Heart right ventricle (tissue), 16 donors: ENCODE measurements at places on chromosomes 6 and 20.

DNA sequence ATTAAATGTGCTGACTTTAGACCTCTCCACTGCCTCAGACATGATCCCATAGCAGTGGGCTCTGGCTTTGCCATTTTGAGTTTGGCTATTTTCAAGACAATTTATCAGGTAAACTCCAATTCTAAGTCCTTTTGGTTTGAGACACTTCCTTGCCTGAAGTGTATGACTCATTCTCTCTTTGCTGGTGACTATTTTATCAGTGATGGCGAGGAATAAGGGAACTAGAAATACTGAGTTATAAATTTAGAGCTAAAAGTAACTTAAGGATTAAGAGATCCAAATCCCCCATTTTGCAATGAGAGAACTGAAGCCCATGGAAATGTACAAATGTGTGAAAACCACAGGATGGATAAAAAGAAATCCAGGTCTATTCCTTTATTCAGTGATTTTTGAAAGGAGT is 30.9 kb upstream of the CD83 start:
- H3K4me1 ChIP-seq: no peaks in the 10 kb centered on the region
- H3K27ac ChIP-seq: no peak overlapping the region
- no peaks in the 10 kb centered on the region for H3K27me3 ChIP-seq
- no peaks in the 10 kb centered on the region for H3K36me3 ChIP-seq
- DNase-seq: no peak
- H3K4me3 ChIP-seq: no peak overlapping the region

DNA sequence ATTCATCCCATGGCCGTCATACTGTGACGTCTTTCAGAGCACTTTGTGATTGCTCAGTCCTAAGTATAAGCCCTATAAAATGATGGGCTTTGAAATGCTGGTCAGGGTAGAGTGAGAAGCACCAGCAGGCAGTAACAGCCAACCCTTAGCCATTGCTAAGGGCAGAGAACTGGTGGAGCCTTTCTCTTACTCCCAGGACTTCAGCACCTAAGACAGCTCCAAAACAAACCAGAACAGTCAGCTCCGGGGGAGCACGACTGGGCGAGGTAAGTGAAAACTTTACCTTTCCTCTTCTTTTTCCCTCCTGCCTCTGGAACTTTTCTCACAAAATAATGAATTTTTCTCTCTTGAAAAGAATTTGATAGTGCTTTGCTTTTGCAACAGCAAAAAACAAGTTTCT is at the start of gene VIP:
Gene VIP (plus strand): TSS at position 104 of the 400 bp plus-strand sequence. CDS start 1,381 bp downstream, outside the sequence.
- no peaks in the 10 kb centered on the region for H3K4me1 ChIP-seq
- H3K27me3 ChIP-seq: no peaks in the 10 kb centered on the region
- DNase-seq: no peak
- H3K4me3 ChIP-seq: no peak within 1 kb of the TSS
- H3K36me3 ChIP-seq: no peaks in the 10 kb centered on the region

DNA sequence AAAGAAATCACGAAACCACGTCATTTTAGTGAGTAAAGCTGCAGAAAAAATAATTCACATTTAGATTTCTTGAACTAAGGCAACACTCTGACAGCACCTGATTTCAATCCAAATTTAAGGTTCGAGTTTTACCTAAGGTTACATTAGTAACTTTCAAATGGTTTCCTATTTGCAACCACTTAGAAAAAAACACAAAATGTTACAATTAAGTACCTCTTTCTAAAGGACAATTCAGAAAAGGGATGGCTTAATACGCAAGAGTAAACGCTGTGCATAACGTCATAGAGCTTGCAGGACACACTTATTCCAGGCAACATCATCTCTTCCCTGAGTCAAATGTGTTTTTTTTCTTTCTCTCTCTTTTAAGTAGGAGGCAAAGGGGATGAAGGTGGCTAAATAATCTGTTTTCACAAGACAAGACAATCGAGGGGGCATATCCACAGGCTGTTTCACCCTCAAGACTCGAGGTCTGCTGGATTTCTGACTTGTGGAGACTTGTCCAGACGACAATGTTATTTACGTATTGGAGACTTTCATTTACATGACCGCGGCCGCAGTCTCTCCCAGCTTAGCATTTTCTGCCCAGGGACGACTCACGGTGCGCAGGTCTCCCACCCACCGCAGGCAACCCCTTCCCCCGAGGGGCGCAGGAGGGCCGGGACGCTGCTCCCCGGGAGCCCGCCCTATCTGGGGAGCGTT is 86.0 kb downstream of the SESN1 start:
- H3K27me3 ChIP-seq: no peaks in the 10 kb centered on the region
- peaks cover 50% of the 10 kb centered on the region for H3K4me1 ChIP-seq
- H3K27ac ChIP-seq: peak overlapping the region; percentile 96
- peak overlapping the region; percentile 67 for H3K4me3 ChIP-seq

- H3K27ac ChIP-seq: no peak overlapping the region
- H3K27me3 ChIP-seq: peaks cover 25% of the 10 kb centered on the region
- H3K36me3 ChIP-seq: no peaks in the 10 kb centered on the region
- no peaks in the 10 kb centered on the region for H3K4me1 ChIP-seq
- no peak for DNase-seq
These were observed 7.2 kb downstream of the THBS2 start for GRCh38 chr6:169246445-169246844.

GRCh38 chr20:35731862-35732643 is 10.0 kb downstream of the RBM39 start:
- no peak overlapping the region for H3K27ac ChIP-seq
- H3K36me3 ChIP-seq: no peaks in the 10 kb centered on the region
- H3K4me1 ChIP-seq: peaks cover 3% of the 10 kb centered on the region
- no peak overlapping the region for H3K4me3 ChIP-seq

DNA sequence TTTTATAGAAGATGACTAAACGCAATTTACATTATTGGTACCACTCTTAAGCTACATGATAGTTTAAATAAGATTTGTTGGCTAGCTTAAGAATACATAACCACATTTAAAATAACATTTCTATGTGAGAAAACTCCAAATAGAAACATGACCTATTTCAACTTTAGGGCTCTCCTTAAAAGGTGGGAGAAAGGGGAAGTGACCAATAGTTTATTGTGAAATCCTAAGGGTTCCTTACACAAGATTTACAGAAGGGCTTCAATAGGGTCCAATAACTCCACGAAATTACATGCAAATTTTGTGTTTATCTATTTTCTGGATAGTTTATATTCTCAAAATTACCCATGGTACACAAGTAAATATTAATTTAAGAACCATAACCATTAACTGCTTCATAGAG is 91.6 kb upstream of the DST start:
- H3K27me3 ChIP-seq: no peaks in the 10 kb centered on the region
- H3K4me3 ChIP-seq: no peak overlapping the region
- no peak for DNase-seq
- H3K27ac ChIP-seq: no peak overlapping the region
- H3K36me3 ChIP-seq: no peaks in the 10 kb centered on the region

- H3K27me3 ChIP-seq: no peaks in the 10 kb centered on the region
- peaks cover under 1% of the 10 kb centered on the region for H3K4me1 ChIP-seq
- H3K27ac ChIP-seq: no peak overlapping the region
- no peak overlapping the region for H3K4me3 ChIP-seq
- no peak for DNase-seq
- no peaks in the 10 kb centered on the region for H3K36me3 ChIP-seq
These were observed 42.3 kb downstream of the MYLK4 start for GRCh38 chr6:2708456-2708855.

GRCh38 chr6:147438758-147439528 is 69.5 kb upstream of the SAMD5 start:
- H3K36me3 ChIP-seq: no peaks in the 10 kb centered on the region
- H3K4me1 ChIP-seq: no peaks in the 10 kb centered on the region
- H3K27ac ChIP-seq: no peak overlapping the region
- H3K27me3 ChIP-seq: no peaks in the 10 kb centered on the region
- no peak overlapping the region for H3K4me3 ChIP-seq

GRCh38 chr6:112279031-112279935 is 24.9 kb upstream of the LAMA4 start:
- peaks cover 45% of the 10 kb centered on the region for H3K4me1 ChIP-seq
- H3K4me3 ChIP-seq: no peak overlapping the region

DNA sequence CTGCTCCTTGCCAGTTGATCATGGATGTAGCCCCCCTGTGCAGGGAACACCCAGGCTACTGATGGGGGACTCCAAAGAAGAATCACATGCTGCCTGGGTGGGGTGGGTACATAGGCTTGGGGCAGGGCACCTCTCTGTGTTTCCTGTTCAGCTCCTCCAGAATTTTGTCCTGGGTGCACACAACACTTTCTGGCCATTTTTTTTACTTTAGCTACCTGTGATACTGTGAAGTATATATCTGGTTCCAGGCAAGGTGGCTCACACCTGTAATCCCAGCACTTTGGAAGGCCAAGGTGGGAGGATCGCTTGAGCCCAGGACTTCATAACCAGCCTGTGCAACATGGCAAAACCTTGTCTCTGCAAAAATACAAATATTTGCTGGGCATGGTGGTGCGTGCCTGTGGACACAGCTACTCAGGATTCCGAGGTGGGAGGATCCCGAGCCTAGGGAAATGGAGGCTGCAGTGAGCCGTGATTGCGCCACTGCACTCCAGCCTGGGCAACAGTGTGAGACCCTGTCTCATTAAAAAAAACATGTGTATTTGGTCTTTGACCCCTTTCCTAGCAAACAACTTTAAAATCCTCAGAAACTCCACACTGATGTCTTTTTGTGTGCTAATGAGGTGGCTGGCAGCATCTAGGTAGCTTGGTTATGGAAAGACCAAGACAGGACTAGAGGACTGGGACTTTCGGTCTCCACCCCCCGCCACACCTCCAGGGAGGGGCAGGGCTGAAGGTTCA is 14.1 kb downstream of the SLC4A11 start:
- H3K4me1 ChIP-seq: no peaks in the 10 kb centered on the region
- no peak overlapping the region for H3K27ac ChIP-seq
- peaks cover 37% of the 10 kb centered on the region for H3K36me3 ChIP-seq
- DNase-seq: no peak

GRCh38 chr6:131060311-131060710 is 2.7 kb downstream of the EPB41L2 start:
- H3K27ac ChIP-seq: peak overlapping the region; percentile 94
- H3K36me3 ChIP-seq: peaks cover 11% of the 10 kb centered on the region
- no peak for DNase-seq
- H3K4me3 ChIP-seq: no peak overlapping the region
- no peaks in the 10 kb centered on the region for H3K27me3 ChIP-seq
- H3K4me1 ChIP-seq: peaks cover 19% of the 10 kb centered on the region

DNA sequence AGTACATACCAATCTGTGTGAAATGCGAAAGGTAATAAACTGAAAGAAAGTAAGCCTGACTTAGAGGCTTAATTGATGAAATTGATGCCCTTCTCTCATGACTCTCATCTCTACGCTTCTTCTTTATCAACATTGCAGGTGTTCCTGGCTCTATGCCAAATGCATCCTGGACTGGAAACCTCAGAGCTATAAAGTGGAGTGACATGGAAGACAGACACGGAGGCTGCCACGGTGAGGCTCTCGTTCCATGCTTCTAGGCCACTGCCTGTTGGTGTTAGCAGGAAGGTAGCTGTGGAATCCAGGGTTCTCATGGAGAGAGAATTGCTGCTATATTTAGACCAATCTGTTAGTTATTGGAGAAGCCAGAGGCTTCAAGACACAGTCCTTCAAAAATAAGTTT is 73.2 kb downstream of the C6orf52 start:
- peak overlapping the region; percentile 50 for H3K27ac ChIP-seq
- peaks cover 12% of the 10 kb centered on the region for H3K4me1 ChIP-seq
- DNase-seq: no peak
- H3K27me3 ChIP-seq: no peaks in the 10 kb centered on the region

GRCh38 chr6:110139052-110139451 is 40.4 kb downstream of the WASF1 start:
- H3K4me1 ChIP-seq: no peaks in the 10 kb centered on the region
- no peak overlapping the region for H3K27ac ChIP-seq
- no peak overlapping the region for H3K4me3 ChIP-seq
- no peaks in the 10 kb centered on the region for H3K27me3 ChIP-seq
- no peak for DNase-seq

DNA sequence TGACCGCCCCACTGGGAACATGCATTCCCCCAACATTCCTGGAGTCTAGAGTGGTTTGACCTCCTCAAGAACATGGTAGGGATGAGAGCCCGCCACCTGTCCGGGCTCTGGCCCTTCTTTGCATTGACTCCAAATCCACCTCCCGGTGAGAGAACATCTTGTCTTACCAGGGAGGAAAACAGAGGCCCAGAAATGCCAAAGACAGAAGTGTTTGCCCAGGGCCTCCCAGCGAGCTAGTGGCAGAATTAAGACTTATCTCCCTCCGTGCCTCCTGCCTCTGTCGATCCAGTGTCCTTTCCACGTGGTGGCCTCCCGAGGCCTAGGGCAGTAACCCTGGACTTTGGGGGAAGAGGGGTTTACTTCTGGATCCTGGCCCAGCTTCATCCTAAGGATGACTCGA is 134.8 kb downstream of the JPH2 start:
- no peak overlapping the region for H3K4me3 ChIP-seq
- no peaks in the 10 kb centered on the region for H3K36me3 ChIP-seq
- H3K27ac ChIP-seq: no peak overlapping the region
- H3K27me3 ChIP-seq: no peaks in the 10 kb centered on the region
- DNase-seq: no peak

DNA sequence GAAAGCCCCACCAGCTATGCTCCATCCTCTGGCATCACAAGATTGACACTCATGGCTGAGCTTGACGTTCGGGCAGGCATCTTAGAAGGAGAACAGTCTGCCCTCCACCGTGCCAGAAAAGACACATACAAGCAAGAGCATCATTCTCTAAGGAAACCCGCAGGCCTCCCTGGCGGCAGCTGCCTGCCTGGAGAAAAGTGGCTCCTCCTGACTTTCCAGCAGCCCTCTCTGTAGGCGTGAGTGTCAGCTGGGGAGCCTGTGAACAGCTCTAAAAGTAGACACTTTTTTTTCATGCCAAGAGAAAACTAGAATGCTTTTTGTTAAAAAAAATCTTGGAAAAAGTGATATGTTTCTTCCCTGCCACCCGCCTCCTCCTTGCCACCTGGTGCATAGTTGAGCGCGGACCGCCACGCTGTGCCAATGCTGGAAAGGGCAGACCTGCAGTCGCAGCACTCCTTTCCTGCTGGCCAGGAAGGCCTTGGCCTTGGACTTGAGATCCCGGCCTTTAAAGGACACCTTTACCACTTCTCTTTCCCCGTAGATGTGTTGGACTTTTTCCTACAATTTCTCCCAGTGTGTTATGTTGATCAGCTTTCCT is 29.7 kb upstream of the INSM1 start:
- no peaks in the 10 kb centered on the region for H3K27me3 ChIP-seq
- no peak overlapping the region for H3K27ac ChIP-seq
- no peak for DNase-seq
- no peaks in the 10 kb centered on the region for H3K4me1 ChIP-seq
- no peaks in the 10 kb centered on the region for H3K36me3 ChIP-seq

DNA sequence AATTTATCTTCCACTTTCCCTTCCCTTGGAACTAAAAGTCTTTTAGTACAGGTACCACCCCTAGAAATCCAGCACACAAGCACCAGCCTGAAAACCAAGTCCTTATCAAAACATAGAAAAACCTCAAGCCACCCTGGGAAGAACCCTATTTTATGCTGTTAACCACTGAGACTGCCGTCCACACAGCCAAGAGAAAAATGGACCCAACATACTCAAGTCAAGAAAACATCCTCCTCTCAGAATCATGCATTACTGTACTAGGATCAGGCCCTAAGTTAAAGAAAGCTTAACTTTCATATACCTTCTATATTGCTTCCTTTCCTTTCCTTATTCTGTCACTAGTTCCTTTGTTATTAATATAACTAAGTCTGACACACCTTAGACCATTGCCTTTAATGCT is 16.9 kb upstream of the GOPC start:
- DNase-seq: no peak
- no peaks in the 10 kb centered on the region for H3K4me1 ChIP-seq
- no peaks in the 10 kb centered on the region for H3K27me3 ChIP-seq
- H3K4me3 ChIP-seq: no peak overlapping the region
- H3K36me3 ChIP-seq: no peaks in the 10 kb centered on the region

GRCh38 chr6:128421788-128422187 is 98.6 kb downstream of the PTPRK start:
- no peaks in the 10 kb centered on the region for H3K27me3 ChIP-seq
- peaks cover 15% of the 10 kb centered on the region for H3K4me1 ChIP-seq
- H3K4me3 ChIP-seq: no peak overlapping the region
- no peak overlapping the region for H3K27ac ChIP-seq
